ENCODE measurements at places on chromosomes 5 and 9.
A peak's percentile ranks its signal among the peaks of the same experiment; 100 is the strongest.

- H3K27ac ChIP-seq: no peak overlapping the region
- peaks cover 4% of the 10 kb centered on the region for H3K4me1 ChIP-seq
- H3K36me3 ChIP-seq: no peaks in the 10 kb centered on the region
Measured at GRCh38 chr5:126477294-126478117, 54.3 kb downstream of the GRAMD2B start.

GRCh38 chr9:133715295-133715865 is 22.8 kb downstream of the SARDH start:
- H3K4me1 ChIP-seq: peaks cover 14% of the 10 kb centered on the region
- peaks cover 2% of the 10 kb centered on the region for H3K36me3 ChIP-seq
- peak; percentile 26 for DNase-seq
- H3K27me3 ChIP-seq: peaks cover 9% of the 10 kb centered on the region
- H3K4me3 ChIP-seq: peak overlapping the region; percentile 46

- H3K27ac ChIP-seq: no peak overlapping the region
- peaks cover 3% of the 10 kb centered on the region for H3K27me3 ChIP-seq
- H3K4me3 ChIP-seq: no peak overlapping the region
- peaks cover 3% of the 10 kb centered on the region for H3K4me1 ChIP-seq
- no peaks in the 10 kb centered on the region for H3K36me3 ChIP-seq
Measured at GRCh38 chr5:177611446-177612214, 11.7 kb downstream of the B4GALT7 start.

DNA sequence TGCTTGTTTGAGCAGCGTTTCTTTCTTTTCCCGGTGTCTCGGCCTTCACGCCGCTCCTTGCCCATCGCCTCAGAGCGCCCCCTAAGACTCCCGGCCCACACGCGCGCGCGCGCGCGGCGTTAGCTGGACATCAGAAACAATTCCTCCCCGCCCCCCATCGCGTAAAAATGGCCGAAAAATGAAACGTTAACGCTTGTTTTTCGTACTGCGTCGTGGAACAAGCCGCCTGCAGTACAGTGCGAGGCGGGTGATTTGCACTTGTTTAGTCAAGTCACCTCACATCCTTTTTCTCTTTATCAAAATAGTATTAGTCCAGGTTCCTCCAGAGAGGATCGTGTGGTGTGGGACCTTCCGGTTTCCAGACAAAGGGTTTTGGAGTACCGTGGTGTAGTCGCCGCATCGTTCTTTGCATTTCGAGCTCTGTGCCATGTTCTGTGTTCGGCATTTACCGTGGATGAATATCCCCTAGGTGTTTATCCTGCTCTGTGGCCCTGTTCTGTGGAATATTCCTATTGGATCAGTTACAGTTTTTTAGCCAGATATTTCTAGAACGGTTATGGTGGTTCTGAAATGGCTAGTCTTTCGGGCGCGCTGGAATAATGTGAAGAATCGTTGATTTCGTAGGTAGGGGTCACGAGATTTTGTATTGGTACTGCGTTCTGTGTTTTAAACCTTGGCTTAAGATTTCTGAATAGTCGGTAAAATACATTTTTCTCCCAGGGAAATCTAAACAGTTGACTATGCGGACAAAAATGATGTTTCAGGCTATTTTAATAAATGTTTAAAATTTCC is 1.0 kb downstream of the MATR3 start:
- H3K4me1 ChIP-seq: peaks cover 26% of the 10 kb centered on the region
- H3K27me3 ChIP-seq: peaks cover 14% of the 10 kb centered on the region
- H3K4me3 ChIP-seq: peak overlapping the region; percentile 98
- no peaks in the 10 kb centered on the region for H3K36me3 ChIP-seq
- H3K27ac ChIP-seq: peak overlapping the region; percentile 100

GRCh38 chr9:91711755-91712601 is 238.1 kb downstream of the ROR2 start:
- peaks cover 6% of the 10 kb centered on the region for H3K4me1 ChIP-seq
- peaks cover 3% of the 10 kb centered on the region for H3K27me3 ChIP-seq
- no peak overlapping the region for H3K4me3 ChIP-seq
- H3K27ac ChIP-seq: no peak overlapping the region
- DNase-seq: no peak

GRCh38 chr9:77945798-77946197 is 85.8 kb downstream of the GNAQ start:
- no peak for DNase-seq
- H3K36me3 ChIP-seq: no peaks in the 10 kb centered on the region
- H3K4me3 ChIP-seq: no peak overlapping the region
- peaks cover 51% of the 10 kb centered on the region for H3K4me1 ChIP-seq
- no peak overlapping the region for H3K27ac ChIP-seq

GRCh38 chr5:98333921-98334320 is 439.5 kb upstream of the RGMB start:
- H3K4me3 ChIP-seq: no peak overlapping the region
- no peaks in the 10 kb centered on the region for H3K27me3 ChIP-seq
- no peaks in the 10 kb centered on the region for H3K4me1 ChIP-seq

- peaks cover 2% of the 10 kb centered on the region for H3K27me3 ChIP-seq
- no peaks in the 10 kb centered on the region for H3K36me3 ChIP-seq
- no peak overlapping the region for H3K4me3 ChIP-seq
Measured at GRCh38 chr5:5085381-5085780, 54.7 kb upstream of the ADAMTS16 start.

DNA sequence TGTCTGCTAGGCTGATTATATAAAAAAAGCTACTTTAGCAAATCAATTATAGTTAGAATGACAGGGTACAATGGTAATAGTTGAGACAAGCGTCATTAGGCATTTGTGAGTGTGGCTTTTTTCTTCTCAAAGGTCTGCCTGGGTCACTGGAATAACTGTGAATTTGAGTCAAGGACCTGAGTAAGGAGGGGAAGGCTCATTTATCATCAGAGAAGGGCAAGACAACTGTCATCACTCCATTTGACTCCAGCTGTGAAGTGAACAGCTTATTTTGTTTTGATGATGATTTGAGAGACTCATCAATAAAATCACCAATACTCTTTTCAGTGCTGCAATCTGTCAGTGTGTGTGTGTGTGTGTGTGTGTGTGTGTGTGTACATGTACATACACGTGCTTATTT is 118.6 kb downstream of the MAT2B start:
- H3K27ac ChIP-seq: peak overlapping the region; percentile 31
- no peak overlapping the region for H3K4me3 ChIP-seq
- peaks cover 3% of the 10 kb centered on the region for H3K27me3 ChIP-seq
- H3K36me3 ChIP-seq: no peaks in the 10 kb centered on the region

- no peaks in the 10 kb centered on the region for H3K36me3 ChIP-seq
- peaks cover 6% of the 10 kb centered on the region for H3K4me1 ChIP-seq
- H3K27ac ChIP-seq: no peak overlapping the region
- no peak for DNase-seq
Measured at GRCh38 chr9:108776920-108777639, 78.7 kb downstream of the ACTL7B start.

DNA sequence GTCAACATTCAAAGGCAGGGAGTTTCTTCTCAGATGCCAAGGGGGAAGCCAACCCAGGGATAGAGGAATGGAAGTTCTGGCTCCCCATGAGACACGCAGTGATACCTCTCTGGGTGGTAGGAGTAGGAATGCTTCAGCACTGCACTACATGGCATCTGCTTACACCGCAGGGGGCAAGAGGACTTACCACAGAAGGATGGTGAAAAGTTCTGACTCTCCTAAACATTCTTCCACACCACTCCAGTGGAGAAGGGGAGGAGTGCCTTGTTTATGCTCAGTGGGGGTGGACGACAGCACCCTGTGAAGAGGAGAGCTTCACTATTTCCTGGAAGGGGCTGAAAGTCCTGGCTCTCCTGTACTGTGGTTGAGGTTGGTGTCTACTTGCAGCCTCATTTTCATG is 1011.3 kb upstream of the WWC1 start:
- no peaks in the 10 kb centered on the region for H3K4me1 ChIP-seq
- no peaks in the 10 kb centered on the region for H3K27me3 ChIP-seq
- H3K4me3 ChIP-seq: no peak overlapping the region
- no peaks in the 10 kb centered on the region for H3K36me3 ChIP-seq
- H3K27ac ChIP-seq: no peak overlapping the region

GRCh38 chr9:125948887-125949596 is 201.9 kb downstream of the PBX3 start:
- peaks cover 15% of the 10 kb centered on the region for H3K36me3 ChIP-seq
- no peak overlapping the region for H3K27ac ChIP-seq

GRCh38 chr9:5364294-5365024 is 24.8 kb upstream of the RLN1 start:
- no peak overlapping the region for H3K27ac ChIP-seq
- H3K4me3 ChIP-seq: no peak overlapping the region
- H3K27me3 ChIP-seq: peaks cover 1% of the 10 kb centered on the region
- DNase-seq: no peak
- peaks cover 7% of the 10 kb centered on the region for H3K4me1 ChIP-seq
- no peaks in the 10 kb centered on the region for H3K36me3 ChIP-seq

GRCh38 chr5:142151436-142152383 is 43.1 kb downstream of the NDFIP1 start:
- H3K27me3 ChIP-seq: peaks cover 2% of the 10 kb centered on the region
- H3K4me3 ChIP-seq: no peak overlapping the region
- no peak overlapping the region for H3K27ac ChIP-seq
- DNase-seq: peak; percentile 30

DNA sequence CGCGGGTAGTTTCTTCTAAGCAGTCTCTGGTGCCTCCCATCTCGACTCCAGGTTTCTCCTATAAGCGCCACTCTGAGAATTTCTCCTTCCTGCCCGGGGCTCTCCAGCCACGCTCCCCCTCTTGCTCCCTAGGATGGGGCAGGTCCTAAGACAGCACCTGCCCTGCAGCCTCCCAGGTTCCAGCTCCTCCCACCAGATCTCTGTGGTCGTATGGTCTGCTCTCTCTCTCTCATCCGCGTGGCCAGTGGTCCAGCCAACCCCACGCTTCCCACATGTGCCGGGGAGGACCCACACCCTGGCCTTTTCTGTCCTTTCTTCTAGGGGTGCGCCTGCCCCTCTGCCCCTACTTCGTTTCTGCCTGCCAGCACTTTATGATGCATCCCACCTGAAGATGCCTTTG is 40.5 kb downstream of the MVB12B start:
- DNase-seq: no peak
- peaks cover 12% of the 10 kb centered on the region for H3K36me3 ChIP-seq
- no peak overlapping the region for H3K4me3 ChIP-seq
- H3K27ac ChIP-seq: no peak overlapping the region
- no peaks in the 10 kb centered on the region for H3K4me1 ChIP-seq
- peaks cover 4% of the 10 kb centered on the region for H3K27me3 ChIP-seq

DNA sequence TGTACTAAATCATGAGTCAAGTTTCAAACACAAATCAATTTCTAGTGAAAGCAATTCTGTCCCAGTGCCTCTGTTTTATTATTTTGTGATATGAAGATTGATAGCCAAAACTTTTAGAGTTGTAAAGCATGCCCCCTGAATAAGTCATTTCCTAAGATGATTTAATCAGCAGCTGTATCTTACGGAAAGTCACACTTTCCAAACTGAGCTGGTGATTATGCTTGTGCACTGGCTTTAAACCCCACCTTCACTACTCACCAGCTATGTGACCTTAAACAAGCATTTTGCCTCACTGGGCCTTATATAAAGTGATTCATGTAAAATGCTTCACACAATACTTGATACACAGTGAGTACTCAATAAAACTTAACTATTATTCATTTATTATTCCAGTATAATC is 78.1 kb downstream of the EDIL3 start:
- H3K27ac ChIP-seq: no peak overlapping the region
- no peak overlapping the region for H3K4me3 ChIP-seq
- no peaks in the 10 kb centered on the region for H3K36me3 ChIP-seq
- no peaks in the 10 kb centered on the region for H3K27me3 ChIP-seq
- DNase-seq: no peak
- peaks cover 6% of the 10 kb centered on the region for H3K4me1 ChIP-seq

Measured in glutamatergic neuron (in vitro differentiated cells).